Small intestine (tissue), 16 donors: ENCODE measurements at places on chromosomes 1 and 21. TPM values are rescaled to one million over a fixed set of nuclear protein-coding genes. Genes with fewer than 3 reads are reported as not detected.
A peak's percentile ranks its signal among the peaks of the same experiment; 100 is the strongest.

- no peaks in the 10 kb centered on the region for H3K4me1 ChIP-seq
- H3K36me3 ChIP-seq, result no peaks in the 10 kb centered on the region
- no peak overlapping the region for H3K4me3 ChIP-seq
- no peak overlapping the region for H3K27ac ChIP-seq
- no peak for DNase-seq
Measured at GRCh38 chr1:217407534-217408001, 223.3 kb downstream of the GPATCH2 start.

GRCh38 chr1:109500941-109501381, 7.1 kb downstream of the CYB561D1 start:
- no peak for DNase-seq
- peak overlapping the region; percentile 6 for H3K27ac ChIP-seq
- H3K36me3 ChIP-seq, result no peaks in the 10 kb centered on the region
- H3K4me3 ChIP-seq, result no peak overlapping the region

DNA sequence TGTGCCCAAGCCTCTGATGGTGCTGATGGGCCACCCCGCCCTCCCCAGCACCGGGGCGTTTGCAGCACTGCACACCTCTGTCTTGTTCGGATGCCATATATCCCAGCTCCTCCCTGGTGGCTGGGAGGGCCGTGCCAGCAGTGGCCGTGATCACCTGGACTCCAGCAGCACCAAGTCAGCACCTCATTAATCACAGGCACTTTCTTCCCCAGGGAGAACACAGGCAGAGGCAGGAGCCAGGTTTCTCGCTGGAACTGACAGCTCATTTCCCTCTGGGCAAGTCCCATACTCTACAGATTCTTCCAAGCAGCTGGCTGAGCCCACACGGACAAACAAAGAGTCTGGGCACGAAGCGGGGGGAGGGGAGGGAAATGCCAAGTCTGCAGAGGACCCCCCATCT, 141.7 kb upstream of the EDN2 start:
- H3K27me3 ChIP-seq, result peaks cover 5% of the 10 kb centered on the region
- no peak overlapping the region for H3K4me3 ChIP-seq
- H3K36me3 ChIP-seq, result no peaks in the 10 kb centered on the region
- H3K27ac ChIP-seq, result no peak overlapping the region
- no peak for DNase-seq

- no peaks in the 10 kb centered on the region for H3K36me3 ChIP-seq
- no peak overlapping the region for H3K4me3 ChIP-seq
- no peaks in the 10 kb centered on the region for H3K4me1 ChIP-seq
- H3K27me3 ChIP-seq, result no peaks in the 10 kb centered on the region
- H3K27ac ChIP-seq, result no peak overlapping the region
Measured at GRCh38 chr1:94036730-94037129, 84.2 kb downstream of the ABCA4 start.

The HSD3B1 gene
- polyA plus RNA-seq, result not detected

The CYP4A11 gene
- polyA plus RNA-seq, result 0.09 TPM

DNA sequence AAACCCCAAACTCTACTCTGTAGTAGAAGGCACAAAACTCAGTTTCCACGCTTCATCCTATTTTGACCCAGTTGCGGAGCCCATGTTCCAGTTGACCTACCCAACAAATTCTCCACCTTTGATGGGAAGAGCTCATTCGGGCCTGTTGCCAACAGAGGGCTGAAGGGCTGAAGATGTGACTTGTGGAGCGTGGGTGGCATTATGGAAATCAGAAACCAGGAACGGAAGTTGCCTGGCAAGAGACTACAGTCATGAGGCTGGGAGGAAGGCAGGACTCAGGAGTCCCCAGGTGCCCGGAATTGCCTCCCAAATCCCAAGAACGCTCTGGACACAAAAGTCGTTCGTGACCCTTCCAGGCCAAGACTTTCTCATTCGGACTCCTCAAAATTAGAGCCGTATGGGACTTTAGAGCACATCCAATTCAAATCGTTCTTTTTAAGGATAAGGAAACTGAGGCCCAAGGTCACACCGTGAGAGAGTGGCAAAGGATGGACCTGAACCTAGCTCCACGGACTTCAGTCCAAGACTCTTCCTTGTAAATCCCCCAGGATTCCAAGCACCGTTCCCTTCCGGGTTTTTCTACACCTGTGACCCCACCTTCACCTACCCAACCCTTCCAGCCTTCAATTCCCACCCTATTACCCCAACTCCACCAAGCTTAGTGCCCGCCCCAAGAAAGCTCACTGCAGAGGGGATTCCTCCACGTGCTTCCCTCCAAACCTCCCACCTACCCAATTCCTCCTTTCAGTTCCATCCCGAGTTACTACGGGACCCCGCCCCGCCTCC, 739 bp downstream of the SMG5 start:
- H3K27ac ChIP-seq, result peak overlapping the region; percentile 91
- peaks cover 41% of the 10 kb centered on the region for H3K36me3 ChIP-seq
- peak overlapping the region; percentile 78 for H3K4me3 ChIP-seq
- DNase-seq, result peak; percentile 86
- no peaks in the 10 kb centered on the region for H3K27me3 ChIP-seq
- H3K4me1 ChIP-seq, result peaks cover 4% of the 10 kb centered on the region

The PLPPR4 gene
- 0.57 TPM for polyA plus RNA-seq

GRCh38 chr1:179337288-179337687, 28.5 kb upstream of the AXDND1 start:
- H3K27me3 ChIP-seq, result no peaks in the 10 kb centered on the region
- H3K36me3 ChIP-seq, result peaks cover 3% of the 10 kb centered on the region
- H3K27ac ChIP-seq, result no peak overlapping the region
- DNase-seq, result peak; percentile 87

The KRTAP13-2 gene
- not detected for polyA plus RNA-seq

DNA sequence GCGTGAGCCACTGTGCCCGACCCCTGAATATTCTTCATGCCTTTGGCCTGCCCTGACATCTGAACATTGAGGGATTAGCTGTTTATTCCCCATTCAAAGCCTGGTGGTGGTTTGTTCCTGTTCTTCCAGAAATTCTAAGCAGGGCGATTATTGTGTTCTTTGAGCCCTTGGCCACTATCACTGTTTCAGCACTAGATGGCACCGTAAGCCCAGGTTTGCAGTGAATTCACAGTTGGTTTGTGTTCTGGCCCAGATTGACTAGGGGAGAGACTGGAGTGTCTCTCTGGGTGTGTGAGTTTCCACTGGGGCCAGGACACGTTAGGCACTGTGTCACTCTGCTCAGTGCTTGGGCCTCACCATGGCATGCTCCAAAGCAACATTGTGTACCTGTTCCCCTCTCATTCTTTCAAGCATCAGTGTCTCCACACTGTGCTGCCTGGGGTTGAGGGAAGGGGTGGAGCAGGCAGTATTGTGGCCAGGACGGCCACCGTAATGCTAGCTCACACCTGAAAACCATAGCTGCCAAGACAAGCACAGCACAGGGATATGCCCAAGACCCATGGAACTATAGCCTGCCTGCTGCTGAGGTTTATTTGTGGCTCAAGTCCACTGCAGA, 52.7 kb downstream of the PKN2 start:
- H3K4me1 ChIP-seq, result no peaks in the 10 kb centered on the region
- no peak overlapping the region for H3K27ac ChIP-seq
- peak; percentile 41 for DNase-seq
- H3K27me3 ChIP-seq, result no peaks in the 10 kb centered on the region
- H3K4me3 ChIP-seq, result no peak overlapping the region

The KLHDC9 gene
- polyA plus RNA-seq, result 3.8 TPM

The OR2C3 gene
- polyA plus RNA-seq, result 0.07 TPM

- H3K36me3 ChIP-seq, result peaks cover 27% of the 10 kb centered on the region
- peak; percentile 79 for DNase-seq
- peaks cover 7% of the 10 kb centered on the region for H3K4me1 ChIP-seq
- peak overlapping the region; percentile 6 for H3K27ac ChIP-seq
Measured at GRCh38 chr1:6351480-6352137, 42.0 kb downstream of the ACOT7 start.

GRCh38 chr1:113928187-113928930, 765 bp upstream of the HIPK1 start:
- H3K4me1 ChIP-seq, result peaks cover 2% of the 10 kb centered on the region
- no peaks in the 10 kb centered on the region for H3K27me3 ChIP-seq
- H3K36me3 ChIP-seq, result no peaks in the 10 kb centered on the region
- peak overlapping the region; percentile 87 for H3K4me3 ChIP-seq

The SELL gene
- polyA plus RNA-seq, result 1.6 TPM

- H3K27me3 ChIP-seq, result no peaks in the 10 kb centered on the region
- H3K4me1 ChIP-seq, result no peaks in the 10 kb centered on the region
- H3K4me3 ChIP-seq, result no peak overlapping the region
- H3K27ac ChIP-seq, result no peak overlapping the region
- DNase-seq, result no peak
- H3K36me3 ChIP-seq, result no peaks in the 10 kb centered on the region
Measured at GRCh38 chr1:192747943-192748342, 60.9 kb upstream of the RGS2 start.

DNA sequence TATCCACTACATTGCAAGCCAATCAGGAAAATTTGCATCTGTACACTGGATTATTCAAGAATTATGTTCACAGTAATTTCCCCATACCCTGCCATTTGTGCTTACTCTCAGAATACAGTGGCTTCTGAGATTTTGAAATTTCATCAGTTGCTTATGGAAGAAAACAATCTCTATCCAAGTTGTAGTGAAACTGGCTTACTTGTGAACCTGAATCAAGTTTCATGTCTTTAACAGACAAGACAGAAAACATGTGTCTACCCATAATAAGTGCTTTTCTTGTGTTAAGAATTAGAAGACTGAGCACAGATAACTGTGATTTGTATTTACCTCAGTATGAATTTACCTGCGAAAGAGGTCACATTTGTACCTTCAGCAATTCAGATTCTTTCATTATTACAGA, 672.7 kb upstream of the ADGRL2 start:
- H3K27me3 ChIP-seq, result no peaks in the 10 kb centered on the region
- H3K27ac ChIP-seq, result no peak overlapping the region
- H3K36me3 ChIP-seq, result no peaks in the 10 kb centered on the region
- peaks cover 5% of the 10 kb centered on the region for H3K4me1 ChIP-seq
- no peak for DNase-seq
- no peak overlapping the region for H3K4me3 ChIP-seq

The MAP3K21 gene
- 10.8 TPM for polyA plus RNA-seq

DNA sequence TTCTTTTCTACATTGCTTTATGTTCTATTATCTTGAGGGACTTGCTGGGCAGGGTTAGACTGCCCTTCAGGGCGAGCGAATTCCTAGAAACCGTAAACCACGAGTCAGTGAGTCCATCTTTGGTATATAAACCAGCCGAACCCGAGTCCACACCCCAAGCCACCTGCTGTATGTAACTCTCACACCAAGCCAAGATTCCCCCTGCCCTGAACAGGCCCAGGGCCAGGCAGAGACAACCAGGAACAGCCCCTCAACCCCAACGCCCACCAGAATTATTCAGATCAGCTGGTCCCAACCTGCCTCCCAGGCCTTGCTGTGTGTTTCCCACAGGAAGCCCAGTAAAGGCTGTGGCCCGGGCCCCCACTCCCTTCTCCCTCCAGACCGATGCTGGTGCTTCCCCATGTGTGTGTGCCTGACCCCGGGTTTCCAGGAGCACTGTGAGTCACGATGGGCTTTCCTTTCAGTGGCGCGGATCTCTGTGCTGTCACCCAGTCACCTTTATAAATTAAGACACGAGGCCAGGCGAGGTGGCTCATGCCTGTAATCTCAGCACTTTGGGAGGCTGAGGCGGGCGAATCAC, 17.1 kb downstream of the KIF17 start:
- no peak for DNase-seq
- no peak overlapping the region for H3K4me3 ChIP-seq

- no peaks in the 10 kb centered on the region for H3K4me1 ChIP-seq
- H3K4me3 ChIP-seq, result no peak overlapping the region
- H3K36me3 ChIP-seq, result no peaks in the 10 kb centered on the region
- H3K27me3 ChIP-seq, result no peaks in the 10 kb centered on the region
- no peak overlapping the region for H3K27ac ChIP-seq
Measured at GRCh38 chr21:32203877-32204480, 74.9 kb downstream of the MIS18A start.

DNA sequence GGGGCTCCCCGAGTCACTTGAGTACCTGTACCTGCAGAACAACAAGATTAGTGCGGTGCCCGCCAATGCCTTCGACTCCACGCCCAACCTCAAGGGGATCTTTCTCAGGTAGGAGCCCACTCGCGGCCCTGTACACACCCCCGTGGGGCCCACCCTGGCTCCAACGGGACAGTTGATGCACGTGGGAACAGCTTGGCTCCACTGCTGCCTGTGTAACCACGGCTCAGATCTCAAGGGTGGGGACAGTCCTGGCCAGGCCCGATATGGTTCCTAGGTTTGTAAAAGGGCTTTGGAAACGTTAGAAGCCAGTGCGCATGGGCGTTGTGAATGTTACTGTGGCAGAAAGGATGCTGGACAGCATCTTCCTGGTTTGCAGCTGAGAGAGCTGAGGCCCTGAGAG, 18.8 kb downstream of the PODN start:
- H3K4me3 ChIP-seq, result no peak overlapping the region
- DNase-seq, result no peak
- H3K36me3 ChIP-seq, result peaks cover 20% of the 10 kb centered on the region
- no peak overlapping the region for H3K27ac ChIP-seq

DNA sequence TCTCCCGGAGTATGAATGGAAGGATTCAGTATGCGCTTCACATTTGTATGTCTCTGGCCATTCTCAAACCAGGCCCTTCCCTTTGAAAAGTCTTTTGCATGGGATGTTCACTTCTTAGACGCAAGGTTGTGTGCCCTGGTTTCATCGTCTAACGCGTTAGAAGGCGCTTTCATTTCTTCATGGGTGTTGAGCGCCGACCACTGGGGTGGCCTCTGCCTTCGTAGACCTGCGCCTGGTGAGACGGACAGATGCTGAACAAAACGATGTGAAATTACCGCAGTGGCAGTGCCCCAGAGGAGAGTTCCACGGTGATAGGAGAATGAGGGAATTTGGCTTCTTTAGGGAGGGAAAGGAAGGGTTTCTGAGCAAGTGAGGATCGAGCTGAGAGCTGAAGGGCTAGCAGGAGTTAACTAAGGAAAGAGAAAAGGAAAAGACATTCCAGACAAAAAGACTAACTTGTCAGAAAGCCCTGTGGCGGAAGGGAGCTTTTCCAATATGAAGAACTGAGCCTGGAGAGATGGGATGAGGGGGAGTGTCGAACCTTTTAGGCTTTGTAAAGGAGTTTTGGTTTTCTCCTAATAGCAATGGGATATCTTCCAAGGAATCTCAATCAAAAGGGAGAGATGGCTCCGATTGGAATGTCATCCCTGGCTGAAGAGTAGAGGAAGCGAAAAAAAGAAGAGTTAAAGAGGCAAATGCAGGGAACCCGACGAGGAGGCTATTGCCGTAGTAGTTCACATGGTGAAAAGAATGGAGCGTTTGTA, 951 bp downstream of the GGPS1 start:
- no peaks in the 10 kb centered on the region for H3K27me3 ChIP-seq
- no peak for DNase-seq
- H3K4me3 ChIP-seq, result peak overlapping the region; percentile 45
- H3K36me3 ChIP-seq, result no peaks in the 10 kb centered on the region
- H3K4me1 ChIP-seq, result peaks cover 1% of the 10 kb centered on the region
- H3K27ac ChIP-seq, result peak overlapping the region; percentile 89

- H3K36me3 ChIP-seq, result no peaks in the 10 kb centered on the region
- H3K27ac ChIP-seq, result no peak overlapping the region
- peak; percentile 21 for DNase-seq
- H3K4me1 ChIP-seq, result no peaks in the 10 kb centered on the region
Measured at GRCh38 chr1:119279456-119280381, 88.9 kb upstream of the HAO2 start.

DNA sequence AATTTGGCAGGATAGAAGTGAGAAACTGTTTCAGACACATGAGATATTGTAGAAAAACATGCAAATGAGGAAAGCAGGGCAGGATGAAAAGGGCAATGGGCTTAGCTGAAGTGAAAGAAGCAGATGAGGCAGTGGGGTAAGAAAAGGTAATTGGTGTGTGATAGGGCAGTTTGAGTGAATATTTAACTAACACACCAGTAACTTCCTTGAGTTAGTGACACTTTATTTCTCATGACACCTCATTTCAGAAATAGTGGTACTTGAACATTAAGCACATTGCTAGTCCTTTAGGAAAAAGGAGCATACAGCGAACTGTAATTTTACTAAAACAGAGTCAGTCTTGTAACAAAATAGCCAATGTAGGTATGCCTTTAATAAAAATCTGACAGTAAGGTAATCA, 415.0 kb downstream of the DPYD start:
- no peaks in the 10 kb centered on the region for H3K36me3 ChIP-seq
- H3K27me3 ChIP-seq, result no peaks in the 10 kb centered on the region
- H3K4me3 ChIP-seq, result no peak overlapping the region

The KDF1 gene
- 30.8 TPM for polyA plus RNA-seq
